ENCODE measurements at places on chromosomes 4 and X.

DNA sequence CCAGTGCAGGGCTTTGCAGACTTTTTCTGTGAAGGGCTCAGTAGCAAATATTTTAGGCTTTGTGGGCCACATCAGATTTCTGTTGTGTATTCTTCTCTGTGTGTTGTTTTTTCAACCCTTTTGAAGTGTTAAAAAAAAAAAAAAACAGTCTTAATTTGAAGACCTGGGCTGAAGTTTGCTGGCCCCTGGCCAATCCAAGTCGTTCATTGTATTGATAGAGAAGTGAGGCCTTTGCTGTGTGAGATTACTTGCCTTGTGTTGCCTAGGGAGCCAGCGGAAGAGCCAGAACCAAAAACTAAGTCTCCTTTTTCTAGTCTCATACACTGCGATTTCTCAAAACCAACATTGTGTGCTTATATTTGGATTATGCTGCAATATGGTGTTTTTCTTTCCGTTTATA, 46.9 kb downstream of the MTM1 start:
- DNase-seq, result no peak

GRCh38 chr4:40603281-40603680, 26.4 kb downstream of the RBM47 start:
- DNase-seq, result no peak

- DNase-seq, result no peak
Observed at GRCh38 chrX:55919367-55920221, 202.0 kb downstream of the RRAGB start.

- no peak for DNase-seq
Observed at GRCh38 chr4:39745920-39746319, 48.0 kb downstream of the UBE2K start.

- no peak for DNase-seq
Observed at GRCh38 chr4:153228512-153229140, 24.4 kb downstream of the TRIM2 start.

DNA sequence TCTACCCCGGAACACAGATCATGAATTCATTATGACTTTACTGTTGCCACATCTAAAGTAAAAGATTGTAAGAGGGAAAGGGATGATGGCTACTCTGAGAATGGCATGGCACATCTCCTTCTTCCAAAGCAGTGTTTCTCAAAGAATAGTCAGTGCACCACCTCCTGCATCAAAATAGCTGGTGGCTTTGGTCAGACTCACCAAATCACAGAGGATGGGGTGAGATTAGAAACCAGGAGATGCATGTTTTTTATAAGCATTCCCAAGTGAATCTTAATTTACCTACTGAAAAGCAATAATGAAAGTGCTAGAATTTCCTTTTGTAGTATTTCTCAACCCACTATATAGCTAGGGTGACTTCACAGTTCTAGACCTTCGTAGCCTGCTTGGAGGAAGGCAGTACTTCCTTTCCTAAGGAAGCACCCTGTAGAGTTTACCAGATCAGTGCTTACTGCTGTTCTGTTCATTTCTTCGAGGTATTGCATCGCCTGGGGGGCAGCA, 340.8 kb upstream of the KLF3 start:
- DNase-seq, result no peak

DNA sequence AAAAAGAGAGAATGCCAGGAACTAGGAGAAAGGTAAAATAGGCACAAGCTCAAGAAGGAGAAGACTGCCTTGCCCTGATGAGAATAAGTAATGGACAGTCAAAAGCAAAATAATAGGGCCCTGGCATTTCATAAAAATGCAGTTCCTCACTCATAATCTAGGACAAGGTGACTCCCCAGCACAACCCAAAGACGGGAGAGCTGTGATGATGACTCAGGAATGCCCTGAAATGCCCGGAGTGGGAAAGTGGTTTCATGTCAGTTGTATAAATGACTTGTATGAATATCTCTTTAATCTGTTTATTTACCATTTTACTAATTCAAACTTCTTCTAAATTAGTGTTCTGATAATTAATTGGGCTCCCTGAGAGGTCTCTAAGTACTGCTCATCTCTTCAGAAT, 28.8 kb upstream of the SETD7 start:
- DNase-seq, result no peak

- DNase-seq, result no peak
Observed at GRCh38 chrX:16771483-16772398, 14.5 kb upstream of the TXLNG start.

GRCh38 chr4:102246416-102246815, 98.9 kb downstream of the SLC39A8 start:
- DNase-seq, result no peak

- DNase-seq, result no peak
Observed at GRCh38 chr4:184503869-184504300, 29.5 kb upstream of the IRF2 start.

DNA sequence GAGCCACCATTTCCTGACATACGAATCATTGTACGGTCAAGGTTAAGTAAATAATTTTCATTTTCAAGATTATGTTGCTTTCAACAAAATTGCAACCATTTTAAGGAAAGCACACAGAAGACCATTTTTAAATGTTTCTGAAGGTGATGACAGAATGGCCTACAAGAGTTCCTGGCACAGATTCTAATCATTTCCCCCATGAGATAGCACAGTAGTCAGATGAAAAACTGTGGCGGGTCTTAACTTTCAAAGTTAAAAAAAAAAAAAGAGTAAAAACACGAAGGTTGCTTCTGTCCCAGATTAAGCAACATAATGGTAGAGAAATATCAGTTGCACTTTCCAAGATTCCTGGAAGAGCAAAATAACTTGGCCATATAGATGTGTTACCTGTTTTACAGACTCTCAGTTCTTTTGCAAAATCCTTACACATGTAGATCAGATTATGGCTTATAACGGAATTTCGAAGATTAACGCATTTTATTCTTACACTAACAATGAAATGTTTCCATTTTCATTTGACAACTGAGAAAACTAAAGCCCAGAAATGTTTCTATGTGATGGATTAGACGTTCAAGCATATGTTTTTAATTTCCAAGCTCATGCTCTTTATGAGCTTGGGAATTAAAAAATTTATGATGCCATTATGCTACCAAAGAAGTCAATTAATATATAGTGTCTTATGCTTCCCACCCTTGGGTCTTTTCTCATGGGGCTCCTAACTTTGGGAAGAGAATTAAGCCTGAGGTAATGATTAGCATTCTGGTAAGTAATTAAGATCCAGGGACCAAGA, 335.1 kb upstream of the CLNK start:
- no peak for DNase-seq

DNA sequence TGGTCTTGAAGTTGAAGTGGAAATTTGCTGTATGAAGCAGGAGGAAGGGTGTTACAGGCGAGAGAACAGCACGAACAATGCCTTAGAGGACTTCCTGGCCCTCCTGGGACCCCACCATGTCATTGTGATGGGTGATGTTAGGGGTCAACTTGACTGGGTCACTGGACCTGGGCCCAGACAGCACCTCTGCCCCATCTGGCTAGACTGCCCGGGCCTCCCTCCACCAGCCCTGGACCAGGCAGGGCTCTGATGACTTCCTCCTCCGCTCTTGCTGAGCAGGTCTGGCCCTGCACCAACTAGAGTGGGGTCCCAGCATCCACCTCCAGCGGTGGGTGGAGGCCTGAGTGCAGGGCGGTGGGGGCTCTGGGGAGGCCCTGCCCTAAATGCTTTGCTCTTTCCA, 48.9 kb upstream of the ADRA2C start:
- DNase-seq, result no peak

GRCh38 chr4:61374447-61374891, 174.3 kb downstream of the ADGRL3 start:
- no peak for DNase-seq

DNA sequence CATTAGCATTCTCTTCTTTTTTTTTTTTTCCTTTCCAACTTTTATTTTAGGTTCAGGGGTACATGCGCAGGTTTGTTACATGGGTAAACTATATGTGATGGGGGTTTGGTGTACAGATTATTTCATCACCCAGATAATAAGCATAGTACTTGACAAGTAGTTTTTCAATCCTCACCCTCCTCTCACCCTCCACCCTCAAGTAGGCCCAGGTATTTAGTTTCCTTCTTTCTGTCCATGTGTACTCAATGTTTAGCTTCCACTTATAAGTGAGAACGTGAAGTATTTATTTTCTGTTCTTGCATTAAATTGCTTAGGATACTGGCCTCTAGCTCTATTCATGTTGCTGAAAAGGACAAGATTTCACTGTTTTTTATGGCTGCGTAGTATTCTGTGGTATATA, 140.8 kb upstream of the PGRMC2 start:
- DNase-seq, result no peak

GRCh38 chrX:17449866-17450265, 74.9 kb downstream of the NHS start:
- no peak for DNase-seq

DNA sequence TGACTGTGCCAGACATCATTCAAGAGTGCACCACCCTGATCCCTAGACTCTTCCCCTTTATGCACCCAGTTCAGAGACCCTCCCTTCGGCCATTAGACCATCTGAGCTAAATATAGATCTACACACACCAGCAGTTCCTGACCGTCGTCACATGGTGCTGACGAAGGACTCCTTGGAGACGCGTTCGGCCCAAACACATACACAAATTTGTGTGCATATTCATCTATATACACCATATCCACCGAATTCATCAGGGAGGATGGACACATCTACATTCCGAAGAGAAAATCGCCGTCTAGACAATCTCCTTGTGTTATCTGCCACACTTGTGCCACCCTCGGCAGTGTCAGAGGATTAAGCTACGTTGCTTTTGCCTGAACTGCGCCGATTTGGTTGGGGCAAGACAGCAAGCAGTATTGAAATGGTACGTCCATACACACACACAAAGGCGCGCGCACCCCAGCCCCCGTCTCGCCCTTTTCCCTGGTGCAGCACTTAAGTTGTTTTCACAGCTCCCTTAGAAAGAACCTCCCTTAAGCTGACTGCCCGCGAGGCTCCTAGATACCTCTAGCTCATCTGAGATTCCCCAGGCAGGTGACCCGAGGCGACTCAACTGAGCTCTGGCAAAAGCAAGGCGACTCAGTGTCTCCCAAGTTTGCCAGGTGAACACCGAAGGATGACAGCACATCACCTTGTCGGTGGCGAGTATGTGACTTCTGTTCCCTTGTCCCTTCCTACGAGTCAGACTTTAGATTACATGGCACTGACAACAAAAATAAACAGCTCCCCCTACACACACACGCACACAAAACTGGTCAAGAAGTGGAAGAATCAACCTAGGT, 1.0 kb downstream of the RASGEF1B start:
- DNase-seq, result peak; percentile 33

- DNase-seq, result no peak
Observed at GRCh38 chr4:11402192-11402591, 26.5 kb downstream of the HS3ST1 start.

GRCh38 chrX:78693536-78693935, 34.4 kb upstream of the RTL3 start:
- no peak for DNase-seq

GRCh38 chr4:47543331-47543730, 58.3 kb downstream of the ATP10D start:
- no peak for DNase-seq

DNA sequence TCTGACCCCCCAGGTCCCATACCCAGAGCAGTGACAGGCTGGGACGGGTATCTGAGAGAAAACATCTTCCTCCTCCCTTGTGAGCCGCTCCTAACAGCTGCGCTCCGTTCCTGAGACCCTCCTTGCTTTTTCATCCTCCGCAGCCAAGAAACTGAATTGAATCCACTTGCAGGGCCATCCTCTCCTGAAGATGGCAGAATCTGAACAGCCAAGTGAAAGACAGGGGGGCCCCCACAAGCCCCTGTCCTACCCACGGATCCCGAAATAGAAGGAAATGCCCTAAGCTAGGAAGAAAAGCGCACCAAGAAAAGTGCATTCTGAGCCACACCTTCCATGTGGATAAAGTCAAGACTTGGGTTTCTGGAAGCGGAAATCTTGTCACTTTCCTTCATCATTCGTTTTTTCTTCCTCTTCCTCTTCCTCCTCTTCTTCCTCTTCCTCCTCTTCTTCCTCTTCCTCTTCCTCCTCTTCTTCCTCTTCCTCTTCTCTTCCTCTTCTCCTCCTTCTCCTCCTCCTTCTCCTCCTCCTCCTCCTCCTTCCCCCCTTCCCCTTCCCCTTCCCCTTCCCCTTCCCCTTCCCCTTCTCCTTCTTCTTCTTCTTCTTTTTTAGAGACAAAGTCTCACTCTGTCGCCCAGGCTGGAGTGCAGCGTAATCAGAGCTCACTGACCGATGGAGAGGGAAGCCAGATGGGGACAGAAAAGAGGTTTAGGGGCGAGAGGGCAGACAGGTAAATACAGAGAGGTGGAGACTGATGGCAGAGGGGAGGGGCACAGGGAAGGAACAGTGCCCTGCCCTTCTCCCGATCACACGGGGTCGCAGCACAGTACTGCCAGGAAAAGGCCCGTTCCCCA, 86.0 kb upstream of the WWC2 start:
- DNase-seq, result no peak

GRCh38 chrX:720825-721224, 90.2 kb downstream of the SHOX start:
- DNase-seq, result no peak

DNA sequence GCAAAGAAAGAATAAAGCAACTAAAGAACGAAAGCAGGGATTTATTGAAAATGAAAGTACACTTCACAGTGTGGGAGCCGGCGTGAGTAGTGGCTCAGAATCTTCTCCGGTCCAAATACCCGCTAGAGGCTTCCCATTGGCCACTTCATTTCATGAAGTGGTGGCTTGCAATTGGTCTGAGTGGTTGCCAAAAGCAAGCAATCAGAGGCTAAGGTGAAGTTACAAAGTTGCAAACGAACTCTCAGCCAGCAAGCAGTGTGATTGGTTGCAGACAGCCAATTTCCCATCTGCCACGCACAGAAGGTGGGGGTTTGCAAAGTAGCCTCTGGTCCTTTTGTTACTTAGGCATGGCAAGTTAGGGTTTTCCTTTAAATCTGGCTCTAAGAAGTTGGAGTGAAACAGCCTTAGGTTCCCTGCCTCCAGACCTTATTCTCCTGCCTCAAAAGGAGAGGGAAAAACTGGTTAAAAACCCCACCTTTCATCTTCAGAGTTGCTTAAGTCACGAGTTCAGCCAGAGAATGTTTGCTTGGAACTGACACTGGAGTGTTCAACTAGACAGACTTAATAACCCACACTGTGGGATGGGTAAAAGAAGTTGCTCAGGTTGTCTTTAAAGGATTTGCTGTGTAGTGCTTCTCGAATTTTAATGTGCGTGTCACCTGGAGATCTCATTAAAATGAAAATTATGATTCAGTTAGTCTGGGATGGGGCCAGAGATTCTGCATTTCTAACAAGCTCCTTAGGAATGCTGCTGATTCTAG, 6.9 kb upstream of the CLOCK start:
- no peak for DNase-seq

GRCh38 chr4:110359076-110359475, 116.9 kb upstream of the ENPEP start:
- DNase-seq, result no peak

All from NCI-H187 treated with DMSO at 0.1 percent for 48 hours (cell line).